ENCODE measurements at places on chromosomes 6 and 20.

GRCh38 chr6:43428874-43429273 is 1.5 kb downstream of the ABCC10 start:
- no peak for DNase-seq

- peak; percentile 84 for DNase-seq
Measured at GRCh38 chr6:31830886-31831335, 3.4 kb downstream of the HSPA1B start.

GRCh38 chr6:51934098-51934497 is 153.3 kb downstream of the PKHD1 start:
- DNase-seq: no peak

DNA sequence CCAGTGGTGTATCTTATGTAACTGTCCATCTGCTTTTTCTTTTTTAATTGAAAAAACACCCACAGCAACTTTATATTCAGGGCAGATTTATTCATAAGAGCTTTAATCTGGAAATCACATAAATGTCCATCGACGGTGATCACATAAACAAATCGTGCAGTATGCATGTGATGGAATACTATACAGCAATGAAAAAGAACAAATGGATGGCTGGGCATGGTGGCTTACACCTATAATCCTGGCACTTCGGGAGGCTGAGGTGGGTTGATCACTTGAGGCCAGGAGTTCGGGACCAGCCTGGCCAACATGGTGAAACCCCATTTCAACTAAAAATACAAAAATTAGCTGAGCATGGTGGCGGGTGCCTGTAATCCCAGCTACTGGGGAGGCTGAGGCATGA is 39.1 kb downstream of the VSTM2L start:
- no peak for DNase-seq

DNA sequence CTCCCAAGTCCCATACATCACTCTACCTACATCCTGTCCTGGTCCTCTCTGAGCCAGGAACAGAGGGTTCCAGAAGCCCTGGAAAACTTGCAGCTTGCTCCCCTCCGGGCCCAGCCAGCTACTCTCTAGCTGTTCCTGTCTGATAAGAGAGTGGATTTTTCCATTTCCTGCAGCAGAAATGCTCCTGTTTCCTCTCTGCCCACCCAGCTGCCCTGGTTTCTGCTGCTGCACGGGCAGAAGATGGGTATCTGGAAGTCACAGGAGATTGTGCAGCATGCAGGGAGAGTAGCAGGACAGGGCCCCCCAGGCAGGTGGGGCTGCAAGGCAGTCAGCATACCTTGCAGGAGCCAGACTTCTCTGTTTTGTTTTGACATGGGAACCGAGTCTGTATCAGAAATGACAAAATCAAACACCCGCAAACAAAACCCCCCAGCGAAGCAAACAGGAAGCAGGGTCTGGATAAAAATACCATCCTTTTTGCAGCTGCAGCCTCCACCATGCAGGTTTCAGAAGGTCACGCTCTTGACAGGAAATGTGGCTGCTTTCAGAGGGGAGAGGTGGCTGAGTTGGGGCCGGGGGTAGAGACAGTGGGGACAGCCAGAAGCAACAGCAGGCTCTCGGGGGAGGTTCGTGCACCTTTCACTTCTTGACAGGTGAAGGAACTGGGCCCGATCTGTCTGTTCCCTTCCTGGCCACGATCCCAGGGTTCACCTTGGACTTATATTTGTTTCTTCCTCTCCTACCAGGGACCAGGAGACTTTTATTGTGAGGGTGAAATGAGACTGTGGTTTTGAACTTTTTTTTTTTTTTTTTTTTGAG is 50.8 kb upstream of the FAM83D start:
- DNase-seq: peak; percentile 52

DNA sequence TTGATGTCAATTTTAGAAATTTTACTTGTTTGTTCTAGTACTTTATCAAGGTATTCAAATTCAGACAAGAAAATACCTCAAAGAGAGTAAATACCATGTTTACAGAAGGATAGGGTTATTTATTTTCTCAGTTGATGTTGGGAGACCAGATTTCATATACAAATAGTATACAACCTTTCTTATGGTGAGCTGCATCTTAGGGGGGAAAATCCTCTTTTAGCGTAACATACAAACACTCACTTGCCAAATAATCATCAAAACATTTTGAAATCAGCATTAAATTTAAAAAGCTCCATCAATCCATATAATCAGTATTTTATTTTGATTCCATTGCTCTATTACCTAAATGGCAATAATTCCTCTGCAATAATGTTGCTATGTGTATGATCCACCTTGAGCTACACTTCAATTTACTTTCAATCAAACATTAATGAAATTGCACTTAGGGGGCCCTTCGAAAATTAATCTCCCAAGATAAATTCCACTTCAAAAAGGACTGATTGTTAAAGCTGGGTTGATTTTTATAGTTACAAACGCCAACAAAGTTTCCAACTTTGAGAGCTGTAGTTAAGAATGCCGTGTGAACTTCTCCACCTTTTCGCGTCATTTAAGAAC is 2.2 kb downstream of the NKX2-4 start:
- DNase-seq: no peak

DNA sequence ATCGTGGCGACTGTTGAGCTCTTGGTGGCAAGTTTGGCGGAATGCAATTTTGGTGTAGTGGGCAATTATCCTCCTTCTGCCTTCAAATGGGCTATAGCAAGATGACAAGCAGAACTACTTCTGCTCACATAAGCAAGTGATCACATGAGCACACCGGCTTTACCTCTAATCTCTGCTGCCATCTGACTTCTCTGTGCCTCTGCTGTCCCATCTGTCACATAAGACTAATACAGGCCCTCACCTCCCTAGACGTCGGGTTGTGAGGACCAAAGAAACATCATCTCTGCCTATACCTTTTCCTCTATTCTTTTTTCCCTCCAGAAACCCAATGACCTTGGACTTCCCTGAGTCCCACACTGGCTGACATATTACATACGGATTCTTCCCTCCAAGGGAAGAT is 13.3 kb upstream of the WTAP start:
- DNase-seq: no peak

- no peak for DNase-seq
Measured at GRCh38 chr20:32204205-32205109, 3.1 kb downstream of the PLAGL2 start.

DNA sequence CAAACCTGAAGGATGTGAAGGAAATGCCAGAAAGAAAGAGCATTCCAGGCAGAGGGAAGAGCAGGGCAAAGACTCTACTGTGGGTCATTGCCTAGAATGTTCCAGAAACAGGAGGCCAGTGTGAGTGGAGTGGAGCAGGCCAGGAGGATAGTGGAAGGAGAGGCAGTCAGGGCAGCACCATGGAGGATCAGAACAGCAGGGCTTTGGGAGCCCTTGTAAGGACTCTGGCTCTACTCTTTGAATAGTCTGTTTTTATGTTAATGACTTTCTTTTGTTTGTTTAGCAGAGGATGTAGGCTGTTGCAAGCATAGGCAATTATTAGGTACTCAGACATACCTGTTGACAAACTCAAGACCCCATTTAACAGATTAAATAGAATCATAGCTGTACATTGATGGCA is 23.6 kb upstream of the FBXL4 start:
- DNase-seq: no peak

GRCh38 chr20:24746351-24746685 is 202.8 kb upstream of the CST7 start:
- no peak for DNase-seq

- DNase-seq: no peak
Measured at GRCh38 chr6:160950507-160950906, 41.1 kb upstream of the MAP3K4 start.

- DNase-seq: no peak
Measured at GRCh38 chr6:113755449-113756289, 101.5 kb upstream of the MARCKS start.

GRCh38 chr20:38066969-38067716 is 33.6 kb downstream of the RPRD1B start:
- DNase-seq: no peak

DNA sequence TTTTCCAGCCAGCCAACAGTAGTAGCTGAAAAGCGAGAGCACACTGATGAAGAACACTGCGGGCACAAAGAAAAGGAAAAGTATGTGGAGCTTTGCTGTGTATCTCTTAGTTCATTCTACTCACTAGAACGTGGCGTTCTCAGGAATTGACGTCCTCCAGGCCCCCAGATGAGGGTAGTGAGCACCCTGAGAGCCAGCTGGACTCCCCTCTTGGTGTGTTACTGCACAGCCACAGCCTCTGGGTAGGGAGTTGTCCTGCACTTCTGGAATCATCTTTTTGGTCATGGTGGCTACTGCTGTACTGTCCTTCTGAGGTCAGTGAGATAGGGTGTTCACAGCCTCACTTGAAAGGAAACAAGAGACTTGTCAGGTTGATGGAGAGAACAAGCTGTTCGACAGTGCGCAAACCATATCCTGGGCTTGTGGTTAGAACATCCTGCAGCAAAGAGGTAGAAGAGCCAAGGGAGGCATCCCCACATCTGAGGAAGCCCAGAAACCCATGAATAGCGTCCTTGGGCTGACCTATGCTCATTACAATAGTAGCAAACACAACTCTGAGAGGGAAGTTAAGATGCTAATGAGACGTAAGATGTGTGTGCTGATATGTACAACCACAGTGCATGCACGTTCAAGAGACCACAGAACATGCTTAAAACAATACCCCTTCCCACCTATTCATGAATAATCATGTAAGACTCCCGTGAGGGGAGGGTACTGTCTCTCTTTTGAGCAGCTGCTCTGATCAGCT is 14.6 kb upstream of the HLA-F start:
- no peak for DNase-seq

DNA sequence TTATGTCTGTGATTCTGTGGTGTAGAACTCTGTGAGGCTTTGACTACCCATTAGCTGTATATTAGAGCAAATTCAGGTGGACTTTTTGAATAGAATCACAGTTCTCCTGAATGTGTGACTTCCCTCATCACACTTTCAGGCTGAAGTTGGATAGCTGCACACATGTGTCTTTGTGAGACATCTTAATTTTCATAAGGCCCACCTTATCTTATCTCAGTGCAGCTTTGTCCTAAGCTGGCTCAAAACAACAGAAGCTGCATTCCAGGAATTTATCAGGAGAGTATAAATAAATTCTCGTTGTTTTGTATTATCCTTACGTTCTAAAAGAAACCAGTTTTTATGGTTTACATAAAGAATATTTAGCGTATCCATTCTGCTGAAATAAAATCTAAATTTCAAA is 26.2 kb upstream of the SLC35D3 start:
- DNase-seq: no peak

- peak; percentile 13 for DNase-seq
Measured at GRCh38 chr20:39850821-39851330, 838.2 kb downstream of the MAFB start.

DNA sequence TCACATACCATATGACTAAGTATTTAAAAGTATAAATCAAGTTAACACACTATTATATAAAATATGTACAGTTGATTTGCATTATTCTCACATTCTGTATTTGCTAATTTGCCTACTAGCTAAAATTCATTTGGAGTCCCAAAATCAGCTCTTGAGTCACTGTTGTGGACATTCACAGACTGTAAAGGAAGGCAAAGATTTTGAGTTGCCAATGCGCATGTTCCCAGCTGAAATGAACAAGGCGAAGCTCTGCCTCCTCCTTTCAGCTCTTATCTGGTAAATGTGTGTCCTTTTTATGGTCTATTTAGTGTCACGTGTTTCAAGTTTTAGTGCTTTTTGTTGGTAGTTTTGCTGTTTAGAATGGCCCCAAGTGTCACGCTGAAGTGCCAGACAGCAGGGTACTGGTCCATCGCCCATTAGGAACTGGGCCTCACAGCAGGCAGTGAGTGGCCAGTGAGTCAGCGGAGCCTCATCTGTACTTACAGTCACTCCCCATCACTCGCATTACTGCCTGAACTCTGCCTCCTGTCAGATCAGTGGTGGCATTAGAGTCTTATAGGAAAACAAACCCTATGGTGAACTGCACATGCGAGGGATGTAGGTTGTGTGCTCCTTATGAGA is 87.2 kb upstream of the ADTRP start:
- DNase-seq: no peak

DNA sequence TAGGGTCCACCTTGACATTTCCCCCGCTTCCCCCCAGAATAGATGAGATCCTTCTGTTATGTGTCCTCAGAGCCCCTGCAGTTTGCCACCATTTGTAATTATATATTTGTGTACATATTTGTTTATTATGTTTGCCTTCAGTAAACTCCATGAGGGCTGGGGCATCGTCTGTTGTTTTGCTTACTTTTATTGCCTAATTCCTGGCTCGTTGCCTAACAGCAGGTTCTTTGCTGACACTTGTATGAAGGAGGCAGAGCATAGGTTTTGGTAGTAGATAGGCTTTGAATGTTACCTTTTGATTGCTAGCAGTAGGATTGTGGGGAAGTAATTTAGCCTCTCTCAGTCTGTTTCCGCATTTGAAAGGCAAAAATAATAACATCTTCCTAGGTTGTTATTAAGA is 9.9 kb downstream of the MAP3K4 start:
- no peak for DNase-seq

DNA sequence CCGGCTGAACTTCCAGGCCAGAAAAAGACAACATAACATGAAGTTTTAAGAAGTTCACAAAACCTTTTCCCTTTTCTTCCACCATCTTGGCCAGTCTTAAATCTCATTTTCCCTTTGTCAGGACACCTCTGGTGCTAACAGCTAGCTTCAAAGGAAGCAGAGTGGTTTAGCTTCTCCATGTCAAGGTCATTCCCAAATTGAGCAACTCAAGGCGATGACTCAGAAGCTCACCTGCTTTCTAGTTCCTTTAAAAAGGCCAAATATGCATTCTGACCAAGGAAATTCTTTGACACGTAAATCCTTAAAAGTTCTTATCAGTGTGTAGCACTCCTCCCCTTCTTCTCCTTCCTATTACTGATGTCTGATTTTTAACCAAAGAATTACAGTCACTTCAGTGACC is 69.6 kb upstream of the VGLL2 start:
- peak; percentile 22 for DNase-seq

DNA sequence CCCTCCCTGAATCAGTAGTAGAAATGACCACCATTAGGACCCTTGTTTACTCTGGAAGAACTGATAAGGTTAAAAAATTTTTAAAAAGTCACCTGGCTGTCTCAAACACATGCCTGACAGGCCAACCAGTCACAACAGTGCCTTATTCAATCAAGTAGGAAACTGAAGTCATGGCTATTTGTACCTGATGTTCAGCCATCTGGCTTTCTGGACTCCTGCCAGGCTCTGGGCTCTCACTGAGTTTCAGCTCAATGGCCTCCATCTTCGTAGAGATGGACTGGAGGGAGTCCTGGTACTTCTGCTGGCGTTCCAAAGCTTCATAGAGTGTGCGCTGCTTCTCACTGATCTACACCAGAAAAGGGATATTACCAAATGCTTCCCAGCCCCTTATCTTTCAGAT is 343.8 kb downstream of the SYNE1 start:
- DNase-seq: no peak

- DNase-seq: peak; percentile 49
Measured at GRCh38 chr20:31822421-31823330, 3.5 kb downstream of the MYLK2 start.

DNA sequence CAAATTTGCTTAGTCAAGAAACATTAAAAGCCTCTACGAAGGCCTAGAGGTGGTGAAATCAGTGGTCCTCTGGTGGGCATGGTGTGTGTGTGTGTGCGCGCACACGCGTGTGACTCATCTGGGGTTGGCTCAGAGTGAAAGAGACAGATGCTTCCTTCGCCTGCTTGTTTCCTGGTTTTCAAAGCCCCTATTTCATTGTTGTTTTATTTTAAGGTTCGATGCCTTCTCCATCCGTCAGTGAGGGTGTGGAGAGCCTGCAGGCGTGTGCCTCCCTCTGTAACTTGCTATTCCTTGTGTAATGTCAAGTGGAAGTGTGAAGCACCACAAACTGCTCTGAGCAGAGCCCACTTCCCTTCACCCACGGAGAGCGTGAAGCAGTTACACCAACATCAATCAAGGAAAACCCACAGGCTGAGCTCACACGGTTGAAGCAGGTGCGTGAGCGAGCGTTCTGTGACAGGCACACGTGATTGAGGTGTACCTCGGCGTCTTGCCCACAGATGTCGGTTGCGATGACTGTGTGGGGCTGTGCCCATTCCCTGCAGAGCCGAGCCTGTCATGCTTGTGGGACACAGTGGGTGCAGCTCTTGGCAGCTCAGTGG is 233.9 kb downstream of the PRL start:
- DNase-seq: peak; percentile 71
